ENCODE measurements at places on chromosomes 12 and 14.

DNA sequence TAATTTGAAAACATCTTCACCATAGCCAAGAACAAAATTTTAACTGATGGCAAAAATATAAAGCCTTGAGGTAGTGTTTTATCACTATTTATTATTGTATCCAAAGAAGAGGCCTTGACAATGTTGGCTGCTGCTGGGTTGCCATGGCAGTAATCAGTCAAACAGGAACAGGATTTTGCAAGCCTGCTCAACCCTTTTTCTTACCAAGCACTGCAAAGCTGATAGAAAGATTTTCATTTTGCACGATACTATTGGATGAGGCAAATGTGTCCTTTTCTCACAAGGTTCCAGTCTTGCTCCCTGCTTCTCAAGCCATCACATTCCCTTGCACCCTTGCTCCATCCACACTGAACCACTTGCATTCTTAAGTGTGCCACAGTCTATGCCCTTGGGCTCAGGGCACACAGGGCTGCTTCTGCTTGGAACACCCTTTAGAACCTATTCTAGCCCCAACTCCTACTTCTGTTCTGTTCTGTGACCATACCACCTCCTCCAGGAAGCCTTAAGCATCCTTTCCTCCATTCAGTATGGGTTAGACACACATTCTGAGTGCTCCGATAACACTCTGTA is 76.5 kb upstream of the AMIGO2 start:
- DNase-seq, result no peak

DNA sequence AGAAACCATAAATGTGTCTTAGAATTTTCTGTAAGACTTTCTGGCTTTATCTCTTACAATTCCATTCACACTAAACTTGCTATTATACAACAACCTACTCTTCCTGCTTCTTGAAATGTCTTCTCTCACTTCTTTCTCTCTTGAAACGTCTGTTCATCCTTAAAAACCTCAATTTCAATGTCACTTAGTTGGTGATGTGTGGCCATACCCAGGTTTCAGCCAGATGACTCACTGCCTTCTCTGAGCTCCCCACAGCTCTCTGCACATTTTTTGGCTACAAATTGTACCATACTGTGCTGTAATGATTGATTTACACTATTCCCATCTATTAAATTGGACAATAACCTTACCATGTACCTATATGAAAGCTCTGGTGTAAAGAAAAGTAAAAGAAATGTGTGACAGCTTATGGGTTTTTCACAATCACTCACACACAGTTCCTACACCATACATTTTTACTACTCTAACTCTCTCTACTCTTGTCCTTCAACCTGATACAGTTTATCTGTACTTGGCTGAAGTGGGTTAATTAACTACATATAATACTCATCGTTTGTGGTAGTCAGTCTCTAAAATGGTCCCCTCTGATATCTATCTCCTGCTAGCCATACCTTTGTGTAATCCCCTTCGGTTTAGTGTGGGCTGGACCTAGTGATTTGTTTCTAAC is 222.1 kb downstream of the NELL2 start:
- no peak for DNase-seq

DNA sequence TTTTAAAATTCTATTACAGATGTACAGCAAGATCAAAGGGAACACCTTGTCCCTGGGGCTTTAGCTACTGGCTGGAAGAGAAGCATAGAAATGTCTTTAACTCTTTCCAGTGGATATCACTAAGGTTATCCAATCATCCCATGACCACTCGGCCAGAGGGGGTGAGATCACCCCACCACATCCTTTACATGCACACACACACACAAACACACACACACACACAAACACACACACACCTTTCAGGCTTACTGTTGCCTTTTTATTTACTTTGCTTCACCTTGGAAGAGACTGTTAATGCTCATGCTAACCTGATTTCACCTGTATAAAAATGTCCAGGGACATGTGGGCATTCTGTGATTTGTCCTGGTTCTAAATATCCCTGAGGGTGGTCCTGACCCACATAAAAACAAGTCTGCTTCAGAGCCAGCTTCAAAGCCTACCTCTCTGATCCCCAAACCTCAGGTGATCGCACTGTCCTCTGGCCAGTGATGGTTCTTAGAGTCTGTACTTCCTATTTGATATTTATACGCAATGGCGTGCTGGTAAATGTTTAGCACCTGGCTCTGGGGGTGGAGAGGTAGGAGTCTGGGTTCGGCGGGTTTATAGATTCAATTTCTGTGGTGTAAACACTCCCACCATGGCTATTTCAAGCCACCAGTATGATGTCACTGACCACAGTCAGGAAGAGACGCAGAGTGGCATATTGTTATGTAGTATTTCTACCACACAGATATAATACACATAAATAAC is 166.1 kb upstream of the EEA1 start:
- DNase-seq, result no peak

DNA sequence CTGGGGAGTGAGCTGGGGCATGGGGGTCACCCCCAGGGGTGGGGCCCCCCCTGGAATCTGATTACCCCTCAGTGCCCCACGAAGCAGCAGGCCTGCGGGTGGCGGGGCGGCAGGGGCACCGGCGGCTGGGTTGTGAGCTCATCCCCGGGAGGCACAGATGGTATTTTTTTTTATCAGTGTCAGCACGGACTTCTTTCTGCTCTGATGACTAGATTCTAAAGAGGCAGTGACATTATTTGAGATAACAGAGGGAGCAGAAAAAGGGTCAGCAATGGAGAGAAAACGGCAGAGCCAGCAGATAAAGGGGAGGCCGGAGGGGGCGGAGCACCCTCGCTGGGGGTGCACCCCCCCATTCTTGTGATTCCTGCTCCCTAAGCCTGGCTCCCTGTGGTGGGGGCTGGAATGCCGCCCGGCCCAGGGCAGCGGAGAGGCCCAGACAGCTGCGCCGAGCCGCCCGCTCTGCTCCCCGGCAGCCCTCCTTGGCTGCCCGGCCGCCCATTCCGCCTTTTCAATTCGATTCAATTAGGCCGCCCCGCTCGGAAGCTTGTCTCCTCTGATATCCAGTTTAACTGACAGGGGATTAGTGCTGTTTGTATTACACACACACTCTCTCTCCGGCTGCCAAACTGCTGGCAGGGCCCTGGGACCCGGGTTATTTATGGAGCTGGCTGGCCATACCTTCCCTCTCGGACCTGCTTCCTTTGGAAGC is 32.9 kb downstream of the MVK start:
- DNase-seq, result peak; percentile 92

- DNase-seq, result no peak
These were observed 646 bp downstream of the FBLN5 start for GRCh38 chr14:91946622-91947474.

DNA sequence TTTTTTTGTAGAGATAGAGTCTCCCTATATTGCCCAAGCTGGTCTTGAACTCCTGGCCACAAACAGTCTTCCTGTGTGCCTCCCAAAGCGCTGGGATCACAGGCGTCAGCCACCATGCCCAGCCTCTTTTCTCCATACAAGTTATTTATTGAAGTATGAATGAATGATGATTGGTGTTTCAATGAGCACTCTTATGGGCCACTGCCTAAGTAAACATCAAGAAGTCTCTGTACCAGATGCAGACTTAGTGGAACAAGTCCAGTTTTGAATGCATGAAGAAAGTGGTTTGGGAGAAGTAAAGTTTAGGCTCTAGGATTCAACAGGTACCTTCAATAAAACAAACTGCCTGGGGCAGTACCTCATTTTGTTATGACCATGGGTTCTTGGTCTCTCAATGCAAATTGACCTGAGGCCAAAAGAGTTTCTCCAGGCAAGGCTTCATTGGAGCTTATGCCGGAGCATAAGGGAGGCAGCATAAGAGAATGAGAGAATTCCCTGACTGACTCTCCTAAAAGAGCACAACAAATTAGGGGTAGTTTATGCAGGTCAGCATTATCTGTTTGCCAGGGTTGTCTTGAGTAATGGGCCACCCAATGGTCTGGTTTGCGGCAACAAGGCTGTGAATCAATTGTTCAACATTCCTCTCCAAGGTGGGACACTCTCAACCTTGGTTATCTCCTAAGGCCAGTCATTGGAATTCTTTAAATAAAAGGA is 1.1 kb upstream of the GMFB start:
- DNase-seq, result no peak

- peak; percentile 51 for DNase-seq
These were observed at the start of gene CCNB1IP1 for GRCh38 chr14:20332788-20333493. CCNB1IP1 (minus strand) TSS chr14:20333279; CDS start chr14:20316523, 16,756 bp downstream.

- DNase-seq, result no peak
These were observed 11.0 kb downstream of the ARHGDIB start for GRCh38 chr12:14950421-14950820.

DNA sequence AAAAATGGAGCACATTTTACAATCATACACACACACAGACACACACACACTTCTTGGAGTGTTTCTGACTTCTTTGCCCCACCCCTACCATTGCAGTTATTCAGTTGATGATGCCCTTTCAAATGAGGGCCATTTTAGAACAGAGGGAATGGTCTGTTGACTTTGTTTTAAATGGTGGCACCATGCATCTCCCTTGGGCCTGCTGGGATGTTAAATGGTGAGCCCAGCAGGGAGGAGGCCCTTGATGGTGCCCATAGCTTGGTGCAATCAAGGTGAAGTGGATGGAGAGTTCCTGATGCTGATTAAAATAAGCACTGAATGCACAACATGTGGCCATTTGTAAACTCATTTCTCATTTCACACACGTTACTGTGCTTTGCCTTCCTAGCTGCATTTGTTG is 13.3 kb downstream of the C12orf75 start:
- no peak for DNase-seq

DNA sequence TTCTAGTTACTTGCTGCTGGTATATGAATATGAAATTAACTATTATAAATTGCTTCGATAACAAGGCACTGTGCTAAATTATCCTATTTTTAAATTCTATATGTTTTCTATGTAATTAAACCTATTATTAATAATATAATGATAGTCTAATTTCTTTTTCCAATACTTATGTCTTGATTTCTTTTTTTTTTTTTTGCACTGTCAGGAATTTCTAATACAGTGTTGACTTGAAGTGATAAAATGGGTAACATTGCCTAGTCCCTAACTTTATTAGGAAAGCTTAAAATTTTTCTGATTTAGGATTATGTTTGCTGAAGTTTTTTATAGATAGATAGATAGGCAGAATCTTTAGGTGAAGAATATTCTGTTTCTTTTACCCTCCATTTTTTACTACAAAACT is 13.6 kb upstream of the DHRS7 start:
- DNase-seq, result no peak

DNA sequence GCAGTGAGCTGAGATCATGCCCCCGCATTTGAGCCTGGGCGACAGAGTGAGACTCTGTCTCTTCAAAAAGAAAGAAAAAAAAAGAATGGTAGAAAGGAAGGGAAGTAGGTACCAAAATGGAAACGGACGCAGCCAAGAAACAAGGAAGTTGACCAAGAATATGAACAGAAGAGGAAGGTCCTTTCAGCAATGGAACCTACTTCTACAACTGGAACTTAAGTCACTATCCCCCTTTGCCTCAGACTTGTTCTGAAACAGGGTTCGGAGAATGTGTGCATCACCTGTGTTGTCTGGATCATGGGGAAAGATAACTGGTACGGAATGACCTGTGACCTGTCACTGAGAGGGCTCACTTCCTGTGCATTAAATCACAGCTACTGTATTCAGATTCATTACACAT is 43.9 kb upstream of the RNASE1 start:
- no peak for DNase-seq
